ENCODE measurements at places on chromosomes 13 and 19. TPM values are rescaled to one million over a fixed set of nuclear protein-coding genes. Genes with fewer than 3 reads are reported as not detected.
A peak's percentile ranks its signal among the peaks of the same experiment; 100 is the strongest.

GRCh38 chr19:48190288-48190884 lies 19.9 kb downstream of the ZSWIM9 start:
- DNase-seq = peak; percentile 67

The ELF1 gene
- 74.2 TPM for total RNA-seq

The IPO5 gene
- total RNA-seq = 113 TPM

The TBXA2R gene
- total RNA-seq = 5.4 TPM

- DNase-seq = peak; percentile 11
Measured at GRCh38 chr19:30340771-30341561, 31.2 kb upstream of the ZNF536 start.

DNA sequence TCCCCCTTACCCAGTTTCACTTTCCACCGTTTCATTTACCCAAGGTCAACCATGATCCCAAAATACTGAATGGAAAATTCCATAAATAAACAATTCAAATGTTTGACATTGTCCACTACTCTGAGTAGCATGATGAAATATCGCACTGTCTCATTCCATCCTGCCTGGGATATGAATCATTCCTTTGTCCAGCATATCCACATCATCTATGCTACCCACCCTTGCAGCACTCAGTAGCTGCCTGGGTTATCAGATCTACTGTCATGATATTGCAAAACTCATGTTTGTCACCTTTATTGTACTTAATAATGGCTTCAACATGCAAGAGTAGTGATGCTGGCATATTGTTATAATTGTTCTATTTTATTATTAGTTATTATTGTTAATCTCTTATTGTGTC lies 263.9 kb upstream of the NBEA start:
- DNase-seq = no peak

GRCh38 chr13:99375738-99376080 lies 68.5 kb upstream of the GPR183 start:
- DNase-seq = no peak

GRCh38 chr19:6958791-6959190 lies 62.4 kb downstream of the MBD3L2B start:
- DNase-seq = no peak

- DNase-seq = no peak
Measured at GRCh38 chr19:681029-682019, 5.1 kb downstream of the FSTL3 start.

- DNase-seq = no peak
Measured at GRCh38 chr13:101291206-101291605, 125.1 kb downstream of the NALCN start.

The GNG7 gene
- 1.7 TPM for total RNA-seq

Data from mesenteric fat pad (tissue), 1 donor.